ENCODE measurements at places on chromosomes 3 and 15. TPM values are rescaled to one million over a fixed set of nuclear protein-coding genes. Genes with fewer than 3 reads are reported as not detected.

SERPINI1 gene
- total RNA-seq: 2.7 TPM

RCN2 gene
- 54.8 TPM for total RNA-seq

GREM1 gene
- 457 TPM for total RNA-seq

CLDN16 gene
- total RNA-seq: under 0.01 TPM

FES gene
- 20.3 TPM for total RNA-seq

LRRN1 gene
- 3.5 TPM for total RNA-seq

HTR3E gene
- total RNA-seq: not detected

ANKDD1A gene
- total RNA-seq: 3.8 TPM

GCNT3 gene
- total RNA-seq: 0.72 TPM

ZDHHC23 gene
- 1.1 TPM for total RNA-seq

NR2E3 gene
- under 0.01 TPM for total RNA-seq

ASB14 gene
- not detected for total RNA-seq

C3orf70 gene
- 1.4 TPM for total RNA-seq

GPR27 gene
- not detected for total RNA-seq

RAB27A gene
- 7.2 TPM for total RNA-seq

AQP9 gene
- total RNA-seq: under 0.01 TPM

DNAH12 gene
- total RNA-seq: under 0.01 TPM

CLRN1 gene
- total RNA-seq: not detected

SYNPR gene
- total RNA-seq: not detected

ZIC4 gene
- 0.29 TPM for total RNA-seq

TKT gene
- 453 TPM for total RNA-seq

FOXB1 gene
- not detected for total RNA-seq

LMAN1L gene
- total RNA-seq: under 0.01 TPM

ACKR2 gene
- total RNA-seq: not detected

STAB1 gene
- 1.1 TPM for total RNA-seq

OR5H1 gene
- not detected for total RNA-seq

CCR9 gene
- not detected for total RNA-seq

TTLL13 gene
- total RNA-seq: under 0.01 TPM

GANC gene
- total RNA-seq: 21.0 TPM

PDCD10 gene
- total RNA-seq: 44.9 TPM

MAP3K13 gene
- 16.3 TPM for total RNA-seq

SNTN gene
- not detected for total RNA-seq
